ENCODE measurements at places on chromosomes 12 and 14.
A peak's percentile ranks its signal among the peaks of the same experiment; 100 is the strongest.

DNA sequence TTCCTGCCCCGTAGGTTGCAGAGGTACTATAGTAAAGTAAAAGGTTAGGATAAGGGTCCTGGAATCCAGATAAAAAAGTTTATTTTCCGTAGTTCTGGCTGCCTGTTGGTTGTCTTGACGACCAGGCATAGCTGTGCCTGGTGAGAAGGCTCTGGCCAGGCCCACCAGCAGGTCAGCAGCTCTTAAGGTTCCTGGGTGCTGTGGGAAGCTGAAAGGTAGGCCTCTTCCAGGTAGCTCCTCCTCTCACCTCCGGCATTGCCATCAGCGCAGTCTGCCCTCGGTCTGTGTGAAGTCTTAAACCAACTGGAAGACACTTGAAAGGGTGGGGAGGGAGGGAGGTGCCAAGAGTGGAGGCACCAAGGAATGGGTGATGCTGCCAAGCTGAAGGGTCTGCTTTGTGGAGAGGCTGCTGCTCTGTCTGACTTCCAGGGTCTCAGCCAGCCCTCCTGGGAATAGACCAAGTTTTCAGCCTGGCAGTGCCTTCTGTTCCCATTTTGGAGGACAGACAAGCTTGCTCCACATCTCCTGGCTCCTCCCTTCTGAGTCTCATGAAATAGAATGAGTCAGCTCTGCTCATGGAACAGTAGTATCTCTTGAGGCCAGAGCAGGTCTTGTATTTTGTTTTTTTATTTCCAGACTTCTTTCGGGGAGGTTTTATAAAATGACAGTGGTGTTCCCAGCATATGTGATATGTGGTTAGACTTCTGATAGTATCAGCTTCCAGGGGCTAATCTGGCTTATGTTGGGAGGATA is 5.2 kb upstream of the ACADS start:
- DNase-seq: no peak

GRCh38 chr14:68789821-68790643 is 2.8 kb downstream of the ZFP36L1 start:
- peak; percentile 52 for DNase-seq

DNA sequence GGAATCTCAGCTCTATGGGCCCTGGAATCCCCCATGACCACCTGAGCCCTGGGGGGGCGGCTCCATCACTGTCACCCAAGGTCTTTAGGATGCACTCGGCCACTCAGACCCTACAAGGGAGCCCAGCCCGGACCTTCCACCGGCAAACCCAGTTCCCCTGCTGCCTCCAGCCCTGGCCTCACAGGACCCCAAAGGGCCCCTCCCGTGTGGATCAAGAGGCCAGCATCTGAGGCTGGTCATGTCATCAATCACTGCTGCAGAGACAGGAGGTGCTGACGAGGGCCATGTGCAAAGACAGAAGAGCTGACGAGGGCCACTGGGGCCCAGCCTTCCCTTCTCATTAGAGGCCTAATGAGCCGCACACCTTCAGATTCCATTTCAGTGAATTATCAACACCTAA is 39.0 kb upstream of the SFSWAP start:
- no peak for DNase-seq

GRCh38 chr14:75521415-75522199 is 662 bp upstream of the BATF start:
- no peak for DNase-seq

DNA sequence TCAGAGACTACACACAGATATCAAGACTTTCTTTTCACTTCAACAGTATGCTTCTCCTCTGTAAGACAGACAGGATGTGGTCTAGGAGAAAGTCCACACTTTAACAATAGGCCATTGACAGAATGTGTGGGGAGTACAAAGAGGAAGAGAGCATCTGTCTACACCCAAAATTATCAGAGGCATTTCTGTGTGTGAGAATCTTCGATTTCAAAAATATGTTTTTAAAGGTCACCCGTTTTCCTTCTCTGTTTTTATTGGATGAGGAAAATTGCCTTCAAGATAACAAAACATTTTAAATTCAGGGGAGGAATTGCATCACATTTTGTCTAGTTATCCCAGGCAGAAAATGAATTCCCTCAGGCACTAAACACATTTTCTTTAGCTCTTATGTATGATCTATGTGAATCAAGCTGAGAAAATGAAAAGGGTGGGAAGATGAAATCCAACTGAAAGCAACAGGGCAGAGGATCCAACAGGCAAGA is 16.4 kb downstream of the NAV3 start:
- no peak for DNase-seq

DNA sequence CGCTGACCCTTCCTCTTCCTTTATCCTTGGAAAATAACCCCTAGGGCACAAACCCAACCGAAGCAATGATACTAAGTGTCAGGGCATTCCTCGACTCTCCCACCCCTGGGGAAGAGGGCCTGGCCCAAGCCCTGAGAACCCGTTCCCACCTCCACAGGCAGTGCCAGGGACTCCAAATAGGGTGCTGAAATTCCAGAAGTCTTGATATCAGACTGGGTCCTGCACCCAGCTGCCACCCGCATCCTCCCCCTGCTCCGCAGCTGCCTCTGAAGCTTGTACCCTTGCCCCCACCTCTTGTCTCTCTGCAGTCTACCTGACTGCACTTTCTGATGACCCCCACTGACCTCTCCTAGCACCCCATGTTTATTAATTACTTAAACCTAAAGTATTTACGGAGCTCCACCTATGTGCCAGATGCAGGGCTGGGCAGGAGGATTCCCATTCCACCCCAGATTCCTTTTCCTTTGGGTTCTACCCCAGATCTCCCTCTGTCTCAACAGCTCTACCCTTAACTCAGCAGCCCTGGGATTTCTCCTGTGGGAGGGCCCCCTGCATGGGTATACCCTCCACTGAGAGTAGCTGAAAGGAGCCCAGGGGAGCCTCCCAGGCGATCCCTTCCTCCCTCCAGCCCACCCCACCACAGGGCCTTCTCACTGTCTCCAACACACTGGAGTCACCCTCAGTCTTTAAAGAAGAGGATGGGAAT is 4.1 kb upstream of the KRT18 start:
- no peak for DNase-seq

GRCh38 chr14:100882026-100882967 is 21.2 kb downstream of the RTL1 start:
- no peak for DNase-seq

DNA sequence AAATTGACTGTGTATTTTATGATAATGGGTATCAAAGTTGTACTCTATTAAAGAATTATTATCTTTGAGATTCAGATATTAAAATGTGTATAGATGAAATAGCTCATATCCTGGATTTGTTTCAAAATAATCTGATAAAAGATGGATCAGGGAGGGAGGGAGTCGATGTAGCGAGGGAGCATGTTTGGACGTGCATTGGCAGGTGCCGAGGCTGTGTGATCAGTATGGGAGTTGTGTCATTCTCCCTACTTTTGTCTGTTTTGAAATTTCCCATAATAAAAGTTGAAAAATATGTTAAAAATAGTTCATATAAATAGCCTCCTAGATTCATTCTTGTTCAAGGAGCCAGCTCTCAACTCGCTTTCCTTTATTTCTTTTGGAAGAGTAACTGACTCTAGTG is 171.6 kb upstream of the HIF1A start:
- DNase-seq: no peak

- no peak for DNase-seq
These were observed 21.5 kb downstream of the FAM222A start for GRCh38 chr12:109735051-109735521.

DNA sequence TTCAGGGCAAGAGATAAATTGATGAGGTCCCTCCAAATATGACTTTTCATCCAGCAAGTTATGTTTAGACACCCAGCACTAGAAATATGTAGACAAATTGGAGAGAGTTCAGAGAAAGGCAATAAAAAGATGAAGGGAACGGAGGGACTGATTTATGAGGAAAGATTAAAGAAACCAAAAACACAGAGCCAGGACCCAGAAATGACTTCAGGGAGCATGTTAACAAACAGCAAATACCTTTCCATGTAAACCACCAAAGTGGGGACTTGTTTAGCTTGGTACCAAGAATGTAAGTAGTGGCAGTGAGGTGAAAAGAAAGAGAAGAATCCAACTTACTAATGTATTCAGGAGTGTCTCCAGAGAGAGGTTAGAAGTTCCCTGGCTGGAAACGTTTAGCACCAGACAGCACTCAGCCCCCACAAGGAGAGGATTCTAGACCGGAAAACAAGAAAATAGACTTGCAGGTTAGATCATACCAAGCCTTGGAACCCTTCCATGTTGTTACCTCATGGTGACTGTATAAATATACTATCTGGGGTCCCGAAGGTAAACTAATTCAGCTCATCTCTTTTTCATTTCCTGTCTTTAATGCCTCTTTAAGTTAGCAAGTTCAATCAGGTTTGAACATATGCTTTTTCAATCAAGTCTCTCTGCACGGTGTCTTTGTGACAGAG is 79.2 kb downstream of the TBC1D30 start:
- DNase-seq: no peak

DNA sequence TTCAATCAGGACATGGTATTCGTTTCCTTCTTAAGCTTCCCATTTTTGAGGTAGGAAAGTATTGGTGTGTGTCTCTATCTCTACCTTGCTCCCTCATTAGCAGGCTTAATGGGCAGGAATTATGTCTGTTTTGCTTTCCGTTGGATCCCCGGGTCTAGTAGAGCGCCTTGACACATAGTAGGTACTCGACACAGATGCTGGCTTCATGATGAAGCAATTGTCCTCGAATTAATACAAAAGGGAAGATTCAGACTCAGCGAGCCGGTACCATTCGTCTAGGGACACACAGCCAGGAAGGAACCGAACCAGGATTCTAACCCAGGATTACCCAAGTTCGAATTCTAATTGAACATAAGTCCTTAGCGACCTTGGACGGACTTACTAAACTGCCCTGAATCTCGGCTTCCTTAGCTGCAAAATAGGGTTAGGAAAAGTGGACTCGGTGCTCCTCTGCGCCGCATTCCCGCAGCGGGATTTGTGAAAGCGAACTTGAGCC is 496 bp upstream of the ISCU start:
- DNase-seq: no peak

- DNase-seq: no peak
These were observed 43.9 kb downstream of the PPP4R3A start for GRCh38 chr14:91466192-91466591.

DNA sequence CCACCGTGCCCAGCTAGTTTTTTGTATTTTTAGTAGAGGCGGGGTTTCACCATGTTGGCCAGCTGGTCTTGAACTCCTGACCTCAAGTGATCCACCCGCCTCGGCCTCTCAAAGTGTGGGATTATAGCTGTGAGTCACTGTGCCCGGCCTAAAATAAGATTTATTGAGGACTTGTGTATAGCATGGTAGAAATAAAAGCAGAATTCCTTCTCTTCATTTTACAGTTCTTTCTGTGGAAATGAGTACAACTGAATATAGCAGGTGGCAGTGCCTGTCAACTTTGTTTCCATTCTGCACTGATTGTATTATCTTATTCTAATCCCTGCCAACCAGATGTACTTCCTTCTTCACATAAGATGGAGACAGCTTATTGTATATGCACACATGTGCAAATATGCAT is 41.0 kb downstream of the DIP2B start:
- peak; percentile 66 for DNase-seq

- no peak for DNase-seq
These were observed 24.6 kb downstream of the TMEM19 start for GRCh38 chr12:71710276-71711125.

DNA sequence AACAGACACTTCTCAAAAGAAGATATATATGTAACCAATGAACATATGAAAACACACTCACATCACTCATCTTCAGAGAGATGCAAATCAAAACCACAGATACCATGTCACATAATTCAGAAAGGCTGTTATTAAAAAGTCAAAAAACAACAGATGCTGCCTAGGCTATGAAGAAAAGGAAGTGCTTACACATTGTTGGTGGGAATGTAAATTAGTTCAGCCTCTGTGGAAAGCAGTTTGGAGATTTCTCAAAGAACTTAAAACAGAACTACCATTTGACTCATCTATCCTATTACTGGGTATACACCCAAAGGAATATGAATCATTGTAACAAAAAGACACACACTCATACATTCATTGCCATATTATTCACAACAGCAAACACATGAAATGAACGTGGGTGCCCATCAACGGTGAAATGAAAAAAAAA is 35.1 kb downstream of the EIF2S3B start:
- no peak for DNase-seq

GRCh38 chr12:121576851-121577391 is 3.9 kb downstream of the KDM2B start:
- DNase-seq: no peak

GRCh38 chr12:107344035-107344808 is 250.9 kb upstream of the CRY1 start:
- DNase-seq: no peak

- peak; percentile 44 for DNase-seq
These were observed at the start of gene PALS1 for GRCh38 chr14:67241411-67242167. PALS1 (plus strand) TSS chr14:67241435; CDS start chr14:67279171, 37,736 bp downstream.

- no peak for DNase-seq
These were observed 6.6 kb downstream of the PPTC7 start for GRCh38 chr12:110576504-110576903.

- DNase-seq: no peak
These were observed 69.3 kb upstream of the FRMD6 start for GRCh38 chr14:51582437-51582836.

GRCh38 chr14:88452231-88452630 is 66.8 kb downstream of the SPATA7 start:
- DNase-seq: no peak

DNA sequence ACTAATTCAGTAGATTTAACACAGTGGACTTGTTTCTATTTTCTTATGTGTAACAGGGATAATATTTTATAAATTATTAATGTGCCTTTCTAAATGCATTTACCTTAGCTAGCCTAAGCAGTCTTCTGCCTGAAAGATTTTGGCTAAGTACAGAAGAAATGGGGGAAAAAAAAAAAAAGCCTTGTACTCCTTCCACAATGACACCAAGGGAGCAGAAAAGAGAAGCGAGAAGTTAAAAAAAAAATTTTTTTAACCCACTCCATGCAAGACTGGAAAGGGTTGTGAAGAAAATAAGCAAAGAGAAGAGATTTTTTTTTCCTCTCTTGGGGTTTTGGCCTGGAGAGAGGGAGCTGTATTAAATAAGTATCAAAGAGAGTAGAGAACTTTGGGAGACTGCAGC is 28.7 kb downstream of the NELL2 start:
- DNase-seq: no peak

DNA sequence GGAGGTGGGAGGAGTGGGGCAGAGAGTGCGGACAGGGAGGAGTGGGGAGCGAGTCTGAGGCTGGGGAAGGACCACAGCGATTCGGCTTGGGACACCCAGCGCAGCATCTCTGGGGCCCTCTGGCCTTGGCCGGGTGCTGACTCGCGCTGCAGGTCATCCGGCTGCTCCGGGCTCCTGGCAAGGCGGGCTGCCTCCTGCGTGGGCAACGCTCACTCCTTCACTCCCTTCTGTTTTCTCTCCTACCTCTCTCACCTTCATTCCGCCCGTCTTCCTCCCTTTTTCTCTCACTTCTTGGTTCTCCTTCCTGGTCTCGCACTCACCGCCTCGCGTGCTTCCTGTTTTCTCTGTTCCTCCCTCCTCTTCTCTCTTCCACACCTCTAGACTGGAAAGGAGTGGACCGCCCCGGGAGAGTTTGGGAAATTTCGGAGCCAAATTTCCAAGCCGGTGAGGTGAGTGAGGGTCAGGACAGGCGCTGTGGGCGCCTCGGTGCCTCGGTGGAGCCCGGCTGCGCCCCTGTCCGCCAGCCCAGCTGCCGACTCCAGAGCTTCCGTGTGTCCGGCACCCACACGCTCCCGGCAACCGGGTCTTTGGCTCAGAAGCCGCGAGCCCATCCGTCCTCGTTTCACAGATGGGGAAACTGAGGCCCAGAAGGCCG is 86.7 kb downstream of the B4GALNT3 start:
- no peak for DNase-seq

Data from left colon (tissue), 2 donors.